ENCODE measurements at places on chromosomes 1 and 21. TPM values are rescaled to one million over a fixed set of nuclear protein-coding genes. Genes with fewer than 3 reads are reported as not detected.

Gene LENEP
- total RNA-seq: not detected

Gene TOMM40L
- 11.4 TPM for total RNA-seq

Gene MXRA8
- 2.0 TPM for total RNA-seq

Gene RPE65
- not detected for total RNA-seq

Gene PYHIN1
- total RNA-seq: 0.44 TPM

Gene DISP3
- not detected for total RNA-seq

Gene CCDC24
- 4.0 TPM for total RNA-seq

Gene CYP4B1
- total RNA-seq: 13.5 TPM

Gene C1QTNF12
- total RNA-seq: 3.9 TPM

Gene TAS1R1
- total RNA-seq: not detected

Gene ABCB10
- 11.3 TPM for total RNA-seq

Gene SWT1
- total RNA-seq: 2.4 TPM

Gene IL19
- total RNA-seq: 5.5 TPM

Gene HUNK
- total RNA-seq: 0.92 TPM

Gene RIMKLA
- 0.08 TPM for total RNA-seq

Gene SELE
- 0.56 TPM for total RNA-seq

Gene NCF2
- 8.3 TPM for total RNA-seq

Gene FMO3
- total RNA-seq: 1.4 TPM

Gene ZBTB37
- total RNA-seq: 5.0 TPM

Gene PGLYRP3
- total RNA-seq: 31.3 TPM

Gene VPS72
- total RNA-seq: 28.2 TPM

Gene TDRKH
- 2.2 TPM for total RNA-seq

Gene DNAH14
- 5.9 TPM for total RNA-seq

Gene PIGM
- 3.3 TPM for total RNA-seq

Gene BATF3
- 0.68 TPM for total RNA-seq

All from esophagus mucosa (tissue), 1 donor.